ENCODE measurements at places on chromosomes 2 and 18. TPM values are rescaled to one million over a fixed set of nuclear protein-coding genes. Genes with fewer than 3 reads are reported as not detected.

BOK gene
- total RNA-seq, result 108 TPM

CDH20 gene
- 1.6 TPM for total RNA-seq

IL1RL2 gene
- total RNA-seq, result 2.0 TPM

KCNG3 gene
- 0.88 TPM for total RNA-seq

ANKRD30B gene
- not detected for total RNA-seq

HRH4 gene
- 0.24 TPM for total RNA-seq
